Right lobe of liver (tissue), 6 donors: ENCODE measurements at places on chromosomes 3 and 15.

DNA sequence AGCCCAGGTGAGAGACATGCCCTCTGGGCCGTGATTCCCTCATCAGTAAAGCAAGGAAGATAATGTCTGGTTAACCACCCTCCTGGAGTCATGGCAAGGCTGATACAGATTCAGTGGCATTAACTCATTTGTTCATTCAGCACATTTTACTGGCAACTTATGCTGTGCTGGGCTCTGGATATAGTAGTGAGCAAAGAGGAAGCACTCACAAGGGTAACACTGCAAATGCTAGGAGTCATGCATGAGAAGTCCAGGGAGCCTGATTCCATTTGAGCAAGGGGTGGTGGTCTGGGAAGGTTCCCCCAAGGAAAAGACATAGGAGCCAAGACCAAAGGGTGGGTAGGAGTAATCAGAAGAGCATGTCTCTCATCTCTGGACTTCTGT is 50.2 kb downstream of the SMAD3 start:
- DNase-seq, result no peak

DNA sequence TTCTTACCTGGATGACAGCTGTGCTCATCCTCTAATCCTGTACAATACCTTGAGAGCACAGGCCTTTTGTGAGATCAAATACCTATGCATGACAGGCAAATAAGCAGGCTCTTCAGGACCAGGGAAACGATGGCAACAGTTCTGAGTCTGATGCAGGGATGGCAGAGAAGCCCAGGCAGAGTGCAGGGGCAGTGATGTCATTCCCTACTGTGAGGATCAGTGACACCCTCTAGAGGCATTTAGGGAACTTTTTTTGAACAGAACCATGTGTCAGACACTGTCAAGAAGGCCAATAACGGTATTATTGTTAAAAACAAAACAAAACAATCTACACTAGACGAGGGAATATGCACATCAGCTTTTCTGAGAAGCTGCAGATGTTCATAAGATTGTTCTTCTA is 314.8 kb upstream of the CTDSPL start:
- DNase-seq, result no peak

- no peak for DNase-seq
These were observed 174.8 kb upstream of the UBE2E2 start for GRCh38 chr3:23028294-23028693.

DNA sequence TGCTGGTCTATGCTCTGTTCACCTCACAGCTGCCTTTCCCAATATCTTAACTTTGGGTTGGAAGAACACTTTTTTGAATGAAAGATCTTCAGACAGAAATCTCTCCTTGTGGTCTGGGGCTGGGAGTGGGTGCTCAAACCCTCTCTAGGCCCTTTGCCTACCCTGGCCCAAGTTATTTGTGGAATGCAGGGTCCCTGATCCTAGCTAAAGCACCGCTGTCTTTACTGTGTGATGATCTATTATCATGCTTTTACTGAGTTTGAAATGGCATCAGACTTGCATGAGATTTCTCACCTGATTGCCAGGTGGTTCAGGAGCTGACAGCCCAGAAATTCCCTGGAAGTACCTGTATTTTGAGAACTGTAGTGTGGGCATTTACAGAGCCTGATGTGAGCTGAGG is 412.7 kb upstream of the ONECUT1 start:
- DNase-seq, result no peak

DNA sequence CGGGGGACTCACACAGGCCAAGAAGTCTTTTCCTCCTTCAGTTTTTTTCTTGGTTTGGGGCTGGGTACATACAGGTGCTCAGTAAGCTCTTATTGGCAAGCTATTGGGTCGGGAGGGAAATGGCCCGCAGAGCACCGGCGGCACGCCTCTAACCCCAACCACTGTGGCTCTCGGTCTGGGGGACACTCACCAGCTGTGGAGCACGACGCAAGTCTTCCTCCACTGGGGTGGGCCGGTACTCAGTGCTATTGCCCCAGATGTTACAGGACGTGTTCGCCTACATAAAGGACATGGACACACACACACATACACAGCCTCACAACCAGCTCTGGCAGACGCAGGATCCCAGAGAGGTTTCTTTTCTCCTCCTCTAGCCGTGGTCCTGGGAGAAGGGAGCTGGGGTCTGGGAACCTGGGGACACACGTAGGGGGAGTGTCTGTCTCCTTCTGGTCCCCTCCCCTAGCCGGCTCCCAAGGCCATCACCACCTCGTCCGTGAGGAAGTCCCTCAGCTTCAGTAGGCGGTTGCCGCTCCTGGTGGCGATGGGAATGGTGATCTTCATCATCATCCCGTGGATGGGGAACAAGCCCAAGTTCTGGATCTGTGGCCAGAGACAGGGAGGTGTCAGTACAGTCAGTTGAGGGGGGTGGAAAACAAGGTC is 33.4 kb downstream of the FEM1B start:
- DNase-seq, result no peak

- no peak for DNase-seq
These were observed 78.5 kb downstream of the TRANK1 start for GRCh38 chr3:36866368-36866767.

GRCh38 chr15:35545824-35546510 is at the start of gene DPH6:
DPH6 (minus strand) TSS chr15:35546165; CDS start chr15:35546141, 24 bp downstream.
- DNase-seq, result peak; percentile 91

DNA sequence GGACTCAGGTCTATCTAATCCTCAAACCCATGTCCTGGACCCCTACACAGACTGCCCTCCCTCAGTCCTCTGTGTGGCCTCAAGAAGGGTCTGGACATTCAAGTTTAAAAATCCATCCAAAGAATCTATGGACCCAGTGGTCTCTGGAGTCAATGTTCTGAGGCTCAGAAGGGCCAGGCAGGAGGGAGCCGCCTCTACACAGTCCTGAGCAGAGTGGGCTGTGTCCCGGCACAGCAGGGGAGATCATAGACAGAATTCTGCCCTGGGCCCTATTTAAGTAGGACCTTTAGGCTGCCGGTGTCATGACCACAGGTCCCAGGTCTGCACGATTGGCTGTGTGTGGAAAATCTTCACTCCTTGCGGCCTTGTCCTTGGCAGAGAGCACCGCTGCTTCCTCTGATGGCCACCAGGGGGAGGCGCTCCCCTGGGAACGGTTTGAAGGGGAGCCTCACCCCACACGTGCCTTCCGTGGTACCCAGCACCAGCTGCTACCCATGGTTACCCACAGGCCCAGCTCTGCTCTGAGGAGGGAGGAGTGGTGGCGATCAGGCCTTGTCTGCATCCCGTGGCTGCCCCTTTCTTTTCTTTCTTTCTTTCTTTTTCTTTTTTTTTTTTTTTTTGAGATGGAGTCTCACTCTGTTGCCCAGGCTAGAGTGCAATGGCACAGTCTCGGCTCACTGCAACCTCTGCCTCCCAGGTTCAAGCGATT is 37.9 kb downstream of the CHRD start:
- peak; percentile 67 for DNase-seq

GRCh38 chr15:58163985-58164384 is 25.8 kb downstream of the AQP9 start:
- no peak for DNase-seq

- no peak for DNase-seq
These were observed 9.4 kb downstream of the NMNAT3 start for GRCh38 chr3:139668332-139668731.

DNA sequence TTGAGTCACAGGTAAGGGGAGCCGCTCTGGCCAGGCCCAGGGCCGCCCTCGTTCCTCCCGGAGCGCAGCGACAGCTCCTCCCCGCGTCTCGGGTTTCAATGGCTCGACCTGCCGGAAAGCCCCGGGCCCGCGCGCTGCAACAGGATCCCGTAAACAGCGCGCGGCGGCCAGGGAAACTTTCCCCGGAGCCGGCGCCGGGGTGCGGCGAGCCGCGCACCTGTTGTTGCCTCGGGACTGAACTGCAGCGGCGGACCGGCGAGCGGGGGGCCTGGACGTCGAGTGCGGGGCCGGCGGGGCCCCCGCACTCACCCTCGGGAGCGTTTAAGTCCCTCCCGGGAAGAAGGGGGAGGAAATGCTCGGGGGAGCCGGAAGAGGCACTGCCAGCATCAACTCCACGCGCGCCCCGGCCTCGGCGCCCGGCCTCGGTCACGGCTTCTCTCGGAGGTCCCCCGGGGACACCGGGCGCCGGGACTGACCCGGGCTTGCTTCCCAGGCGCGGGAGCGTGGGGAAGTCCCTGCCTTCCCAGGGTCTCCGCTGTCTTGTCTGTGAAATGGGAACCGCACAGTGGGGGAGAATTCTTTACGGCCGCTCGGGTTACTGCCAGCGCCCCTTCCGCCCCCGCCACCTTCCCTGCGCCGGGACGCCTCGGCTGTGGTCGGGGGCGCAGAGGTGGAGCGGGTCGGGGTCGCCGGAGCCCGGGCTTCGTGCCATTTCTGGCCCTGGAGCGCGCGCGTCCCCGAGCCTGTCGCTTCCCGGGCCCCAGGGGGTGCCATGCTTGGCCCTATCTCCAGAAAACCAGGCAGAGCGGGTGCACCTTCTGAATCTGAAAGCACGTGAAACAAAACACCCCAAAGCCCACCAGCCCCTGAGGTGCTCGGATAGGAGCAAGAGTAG is 7.5 kb upstream of the PGPEP1L start:
- DNase-seq, result peak; percentile 60

DNA sequence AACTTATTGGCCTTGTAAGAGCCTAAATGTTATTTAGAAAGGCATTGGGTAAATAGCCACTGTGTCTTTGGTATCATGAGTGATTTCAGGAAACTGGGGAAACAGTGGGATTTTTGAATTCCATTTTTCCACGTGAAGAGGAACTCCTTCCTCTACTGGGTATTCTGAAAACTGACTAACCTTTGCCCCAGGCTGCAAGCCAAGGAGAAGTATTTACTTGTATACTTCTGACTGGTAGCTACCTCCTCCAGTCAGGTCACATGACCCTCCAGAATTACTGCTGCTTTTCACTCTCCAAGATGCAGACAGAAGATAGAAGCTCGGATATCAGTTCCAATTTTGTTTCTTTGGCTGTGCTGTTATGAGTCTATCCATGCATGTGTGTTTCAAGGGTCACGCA is 50.9 kb upstream of the MAP3K13 start:
- no peak for DNase-seq

DNA sequence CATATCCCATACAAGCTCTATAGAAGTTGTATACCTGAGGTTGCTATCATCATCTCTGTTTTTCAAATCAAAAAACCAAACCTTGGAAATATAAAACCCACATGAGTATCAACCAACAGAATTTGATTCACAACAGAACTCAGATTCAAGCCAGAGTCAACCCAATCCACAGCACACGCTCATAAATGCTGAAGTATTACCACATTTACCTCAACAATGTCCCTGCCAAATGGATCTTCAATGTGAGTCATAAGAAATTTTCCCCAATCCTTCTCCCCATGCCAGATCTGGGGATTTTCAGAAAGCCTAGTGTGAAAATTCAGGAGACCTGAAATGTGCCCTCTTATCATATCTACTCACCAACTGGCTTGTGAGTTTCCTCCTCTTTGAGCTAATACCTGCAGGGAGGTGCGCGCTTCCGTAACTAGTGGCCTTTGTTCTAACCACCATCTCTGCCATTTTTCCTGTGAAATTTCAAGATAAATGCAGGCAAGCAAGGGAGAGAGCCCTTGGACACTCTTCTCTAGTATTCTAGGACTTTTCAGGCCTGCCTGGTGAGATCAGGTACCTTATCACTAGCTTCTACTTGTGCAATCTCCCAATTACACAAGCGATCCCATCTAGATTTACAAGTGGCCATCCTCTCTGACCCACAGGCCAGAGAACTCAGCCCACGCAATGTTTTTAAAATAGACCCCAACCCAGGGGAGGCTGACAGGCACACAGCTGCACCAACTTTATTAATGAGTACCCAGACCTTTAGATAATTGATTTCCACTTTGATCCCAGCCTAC is 1076.9 kb upstream of the CFAP20DC start:
- DNase-seq, result no peak

- no peak for DNase-seq
These were observed 91.0 kb upstream of the CHL1 start for GRCh38 chr3:105585-105984.

DNA sequence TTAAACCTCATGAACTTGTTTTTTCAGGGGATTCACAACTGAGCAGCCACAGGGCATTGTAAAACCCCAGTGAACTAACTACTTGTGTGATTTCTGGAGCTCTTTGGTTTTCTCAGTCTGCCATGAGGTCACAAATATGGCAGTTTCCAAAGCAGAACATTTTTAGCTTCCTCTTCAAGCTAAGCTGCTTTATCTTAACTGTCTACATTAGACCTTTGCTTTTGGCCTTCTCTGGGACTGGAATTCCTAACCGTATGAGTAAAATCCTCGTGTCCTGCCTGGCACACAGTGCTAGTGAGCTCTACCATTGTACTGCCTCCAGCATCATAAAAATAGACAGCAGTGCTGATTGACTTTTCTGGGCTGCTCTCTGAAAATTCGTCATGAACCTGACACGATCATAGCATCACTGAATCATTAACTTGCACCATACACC is 22.1 kb downstream of the CDIN1 start:
- no peak for DNase-seq

GRCh38 chr3:141878817-141879216 is 2.4 kb downstream of the ATP1B3 start:
- DNase-seq, result no peak

- DNase-seq, result no peak
These were observed 14.6 kb upstream of the POLG start for GRCh38 chr15:89349206-89349558.

DNA sequence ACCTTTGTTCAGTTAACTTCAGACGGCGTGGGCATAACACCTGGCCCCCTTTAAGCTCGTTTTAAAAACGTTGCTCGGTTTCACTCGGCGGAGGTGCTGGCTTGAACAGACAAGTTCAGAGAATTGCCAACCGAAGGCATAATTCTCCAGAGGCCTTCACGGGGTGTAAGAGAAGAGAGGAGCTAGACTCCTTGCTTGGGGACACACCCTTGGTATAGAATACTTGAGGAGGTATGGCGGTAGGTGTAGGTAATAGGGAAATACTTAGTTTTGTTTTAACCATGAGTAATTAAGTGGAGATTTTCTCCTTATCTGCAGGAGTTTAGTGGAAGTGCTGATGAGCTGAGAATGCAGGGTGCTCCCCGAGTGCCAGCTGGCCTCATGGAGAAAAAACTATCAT is 921 bp downstream of the FBXL2 start:
- DNase-seq, result no peak

GRCh38 chr15:78650022-78650421 is 9.0 kb upstream of the CHRNB4 start:
- no peak for DNase-seq

- DNase-seq, result no peak
These were observed 105.6 kb downstream of the GTPBP8 start for GRCh38 chr3:113096188-113096892.

- DNase-seq, result no peak
These were observed 10.9 kb downstream of the SLC28A2 start for GRCh38 chr15:45262906-45263461.

DNA sequence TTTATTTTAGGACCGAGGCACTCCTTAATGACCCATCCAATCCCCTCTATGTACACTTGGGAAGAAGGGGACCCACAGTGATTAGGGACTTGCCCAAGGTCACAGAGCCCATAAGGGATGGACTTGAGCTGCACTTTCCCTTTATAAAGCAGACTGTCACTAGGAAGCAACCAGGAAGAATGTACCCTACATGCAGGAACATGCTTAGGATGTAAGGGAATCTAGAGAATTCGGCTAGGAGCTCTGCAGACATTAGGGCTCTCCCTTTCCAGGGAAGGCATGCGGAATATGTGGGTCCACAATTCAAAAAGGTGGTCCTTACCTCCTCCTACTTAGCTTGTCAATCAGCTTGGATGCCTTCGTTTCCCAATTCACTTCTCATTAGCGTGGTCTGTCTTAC is 78.7 kb downstream of the TMEM266 start:
- DNase-seq, result no peak

GRCh38 chr15:66733976-66734375 is 31.9 kb downstream of the SMAD6 start:
- peak; percentile 81 for DNase-seq

- DNase-seq, result no peak
These were observed 3.9 kb upstream of the BNC1 start for GRCh38 chr15:83288381-83288801.
